ENCODE measurements at places on chromosomes 5 and 9.

- DNase-seq = no peak
Observed at GRCh38 chr5:119158144-119158543, 87.3 kb downstream of the DMXL1 start.

DNA sequence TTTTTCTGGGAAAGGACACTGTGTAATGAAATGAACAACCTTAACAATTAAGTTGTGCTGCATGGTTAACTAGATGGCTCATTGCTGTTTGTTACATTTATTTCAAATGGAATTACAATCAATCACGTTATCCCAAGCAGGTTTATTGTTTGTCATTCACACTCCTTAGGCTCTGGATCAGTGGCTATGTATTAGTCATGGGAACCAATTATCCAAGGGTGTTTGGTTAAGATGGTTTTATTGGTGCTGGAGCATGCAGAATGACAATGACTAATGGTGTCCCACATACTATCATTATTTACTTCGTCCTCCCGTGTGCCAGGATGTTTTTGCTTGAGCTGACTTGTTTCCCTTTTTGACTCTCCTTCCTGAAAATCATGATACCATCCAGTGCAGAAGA lies 10.6 kb upstream of the TRPC7 start:
- no peak for DNase-seq

DNA sequence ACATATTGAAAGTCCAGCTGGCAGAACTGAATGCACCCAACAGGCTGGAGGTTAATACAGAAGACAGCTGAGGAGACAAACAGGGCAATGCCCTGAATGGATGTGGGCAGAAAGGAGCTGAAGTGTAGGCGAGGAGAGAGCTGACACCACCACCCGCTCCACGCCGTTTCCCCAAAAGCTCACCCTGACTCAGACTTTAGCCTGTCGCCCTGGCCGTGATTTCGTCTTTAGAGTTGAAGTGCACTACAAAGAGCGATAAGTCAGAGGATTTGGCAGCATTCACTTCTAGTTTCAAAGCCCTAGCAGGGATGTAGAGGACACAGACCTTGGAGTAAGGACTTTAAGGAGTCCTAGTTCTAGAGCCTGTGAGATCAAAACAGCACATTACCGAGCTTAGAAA lies 2.2 kb upstream of the ERAP1 start:
- DNase-seq = no peak

- no peak for DNase-seq
Observed at GRCh38 chr9:129713402-129713679, 39.5 kb downstream of the PTGES start.

DNA sequence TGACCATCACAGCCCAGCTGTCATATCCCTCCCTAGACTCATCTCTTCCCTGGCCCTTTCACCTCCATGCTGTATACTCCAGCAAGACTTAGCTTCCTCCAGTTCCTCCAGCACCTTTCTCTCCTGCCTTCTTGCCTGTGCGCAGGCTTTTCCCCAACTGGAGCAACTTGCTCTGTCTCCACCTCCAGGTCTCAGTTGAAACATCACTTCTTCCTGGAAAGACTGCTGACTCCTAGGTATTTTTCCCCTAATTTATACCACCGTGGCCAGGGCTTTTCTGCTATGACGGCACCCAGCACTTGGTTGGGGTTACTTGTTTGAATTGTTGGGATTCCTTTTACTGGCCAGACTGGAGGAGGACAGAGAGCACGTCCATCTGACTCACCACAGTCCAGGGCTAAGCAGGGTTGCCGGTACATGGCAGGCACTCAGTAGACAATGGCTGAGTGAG lies 67.5 kb downstream of the KCNIP1 start:
- DNase-seq = no peak

GRCh38 chr9:14317667-14318320 lies 3.9 kb upstream of the NFIB start:
- DNase-seq = no peak

- DNase-seq = no peak
Observed at GRCh38 chr5:19927919-19928318, 60.1 kb downstream of the CDH18 start.

GRCh38 chr5:31412324-31412723 lies 119.6 kb downstream of the DROSHA start:
- no peak for DNase-seq

GRCh38 chr9:28190981-28191380 lies 617.7 kb upstream of the C9orf72 start:
- DNase-seq = no peak

DNA sequence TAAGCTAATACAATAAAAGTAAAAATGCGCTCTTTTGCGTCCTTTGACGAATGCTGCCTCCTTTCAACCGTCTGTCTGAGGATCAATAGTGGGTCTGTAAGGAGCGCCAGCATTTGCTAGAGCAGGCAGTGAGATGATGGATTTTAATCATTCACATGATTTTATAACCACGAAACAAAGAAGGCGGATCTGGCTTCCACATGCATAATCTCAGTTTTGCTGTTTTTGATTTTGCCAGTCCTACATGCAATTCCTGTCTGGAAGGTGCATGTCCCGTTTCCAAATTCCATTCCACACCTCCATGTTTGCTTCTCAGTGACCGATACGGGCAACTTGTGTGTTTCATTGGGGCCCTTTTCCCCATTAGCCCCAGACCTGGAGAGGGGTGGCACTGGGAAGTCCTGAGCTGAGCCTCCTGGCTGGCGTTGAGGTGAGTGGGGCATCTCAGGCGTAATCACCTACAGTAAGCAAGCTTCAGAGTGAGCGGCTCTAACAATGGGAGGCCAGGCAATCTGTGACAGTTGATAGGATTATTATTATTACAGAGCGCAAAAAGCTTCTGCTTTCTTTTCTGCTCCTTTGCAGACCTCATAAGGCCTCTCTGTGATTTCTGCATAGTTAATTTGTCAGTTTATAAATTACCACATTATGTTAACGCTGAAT lies 405.4 kb downstream of the ZSWIM6 start:
- no peak for DNase-seq

DNA sequence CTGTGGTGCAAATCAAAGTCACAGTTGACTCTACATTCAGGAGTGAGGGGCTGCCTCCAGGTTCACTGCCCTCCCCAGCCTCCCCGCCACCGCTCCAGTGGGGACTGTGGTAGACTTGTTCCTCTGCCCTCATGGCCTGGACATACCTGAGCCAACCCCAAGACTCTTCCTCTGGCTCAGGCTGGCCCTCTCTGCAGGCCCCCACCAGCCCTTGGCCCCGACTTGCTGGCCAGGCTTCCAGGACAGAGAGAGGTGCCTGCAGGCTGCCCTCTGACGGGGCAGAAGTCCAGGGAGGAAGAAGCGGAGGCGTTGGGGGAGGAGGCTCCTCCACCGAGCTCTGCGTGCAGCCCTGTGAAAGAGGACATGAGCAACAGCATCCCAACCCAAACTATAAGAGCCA lies 2.8 kb upstream of the SARDH start:
- DNase-seq = no peak

GRCh38 chr9:6029604-6030274 lies 14.3 kb upstream of the RANBP6 start:
- no peak for DNase-seq

- DNase-seq = no peak
Observed at GRCh38 chr5:32791536-32792243, 80.6 kb downstream of the NPR3 start.

Measured in activated T-cell treated with anti-CD3 and anti-CD28 coated beads for 48 hours (primary cell).